ENCODE measurements at places on chromosomes 4 and X.
A peak's percentile ranks its signal among the peaks of the same experiment; 100 is the strongest.

- peak; percentile 30 for DNase-seq
Measured at GRCh38 chrX:1659664-1660461, 45.0 kb downstream of the ASMT start.

DNA sequence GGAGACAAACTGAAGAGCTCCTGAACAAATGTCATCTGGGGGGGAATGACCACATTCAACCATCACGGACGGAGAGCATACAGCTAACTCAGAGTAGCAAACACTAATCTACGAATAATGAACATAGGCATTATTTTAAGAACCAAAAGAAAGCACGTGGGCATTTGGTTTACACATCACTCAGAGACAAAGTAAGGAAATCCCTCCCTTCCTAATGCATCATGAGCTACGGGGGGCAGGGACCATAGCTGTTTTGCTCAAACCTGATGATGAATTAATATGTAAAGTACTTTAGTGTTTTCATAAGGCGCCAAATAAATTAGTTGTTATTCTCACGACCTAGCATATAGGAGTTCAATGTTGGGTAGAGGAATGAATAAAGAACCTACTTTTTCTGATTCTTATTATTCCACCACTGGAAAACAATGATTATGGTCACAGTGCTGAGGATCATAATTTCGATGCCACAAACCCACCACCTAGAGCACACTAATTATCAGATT is 11.7 kb upstream of the TMEM156 start:
- no peak for DNase-seq

DNA sequence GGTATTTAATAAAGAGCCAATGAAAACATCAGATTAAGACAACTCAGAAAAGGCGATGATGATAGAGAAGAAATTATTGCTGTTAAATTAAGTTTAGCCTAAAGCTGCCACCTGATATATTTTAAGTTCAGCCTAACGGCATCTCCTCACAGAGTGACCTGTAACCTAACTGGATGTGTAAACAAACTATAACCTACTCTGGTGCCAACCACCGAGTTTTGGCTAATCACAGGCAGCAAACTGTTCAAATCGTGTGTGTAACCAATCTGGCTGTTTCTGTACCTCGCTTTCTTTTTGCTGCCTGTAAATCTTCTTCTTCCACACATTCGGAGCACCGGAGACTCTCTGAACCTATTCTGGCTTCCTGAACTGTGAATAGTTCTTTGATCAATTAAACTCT is 37.8 kb upstream of the MED14 start:
- no peak for DNase-seq

DNA sequence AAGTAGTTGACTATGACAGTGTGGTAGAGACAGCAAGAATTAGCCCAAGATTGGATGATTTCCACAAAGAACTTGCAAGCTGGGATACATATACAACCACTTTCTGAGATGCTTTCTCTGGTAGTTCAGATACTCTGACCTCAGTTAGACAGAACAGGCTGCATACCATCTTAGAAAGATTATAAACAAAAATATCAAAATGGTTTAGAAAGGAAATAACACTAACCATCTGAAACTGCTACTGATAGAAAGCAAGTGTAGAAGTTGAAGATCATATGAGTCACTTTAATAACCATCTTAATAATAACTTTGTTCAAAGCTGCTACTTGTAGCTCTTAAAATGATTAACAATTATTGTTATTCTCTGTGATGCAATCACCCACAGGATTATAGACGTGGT is 255.4 kb upstream of the TTC29 start:
- DNase-seq, result no peak

GRCh38 chr4:89142691-89143669 is 31.6 kb downstream of the TIGD2 start:
- no peak for DNase-seq

- no peak for DNase-seq
Measured at GRCh38 chr4:7549866-7550265, 115.1 kb upstream of the PSAPL1 start.

All from Peyer's patch (tissue), 4 donors.